ENCODE measurements at places on chromosomes 1 and 21.
A peak's percentile ranks its signal among the peaks of the same experiment; 100 is the strongest.

DNA sequence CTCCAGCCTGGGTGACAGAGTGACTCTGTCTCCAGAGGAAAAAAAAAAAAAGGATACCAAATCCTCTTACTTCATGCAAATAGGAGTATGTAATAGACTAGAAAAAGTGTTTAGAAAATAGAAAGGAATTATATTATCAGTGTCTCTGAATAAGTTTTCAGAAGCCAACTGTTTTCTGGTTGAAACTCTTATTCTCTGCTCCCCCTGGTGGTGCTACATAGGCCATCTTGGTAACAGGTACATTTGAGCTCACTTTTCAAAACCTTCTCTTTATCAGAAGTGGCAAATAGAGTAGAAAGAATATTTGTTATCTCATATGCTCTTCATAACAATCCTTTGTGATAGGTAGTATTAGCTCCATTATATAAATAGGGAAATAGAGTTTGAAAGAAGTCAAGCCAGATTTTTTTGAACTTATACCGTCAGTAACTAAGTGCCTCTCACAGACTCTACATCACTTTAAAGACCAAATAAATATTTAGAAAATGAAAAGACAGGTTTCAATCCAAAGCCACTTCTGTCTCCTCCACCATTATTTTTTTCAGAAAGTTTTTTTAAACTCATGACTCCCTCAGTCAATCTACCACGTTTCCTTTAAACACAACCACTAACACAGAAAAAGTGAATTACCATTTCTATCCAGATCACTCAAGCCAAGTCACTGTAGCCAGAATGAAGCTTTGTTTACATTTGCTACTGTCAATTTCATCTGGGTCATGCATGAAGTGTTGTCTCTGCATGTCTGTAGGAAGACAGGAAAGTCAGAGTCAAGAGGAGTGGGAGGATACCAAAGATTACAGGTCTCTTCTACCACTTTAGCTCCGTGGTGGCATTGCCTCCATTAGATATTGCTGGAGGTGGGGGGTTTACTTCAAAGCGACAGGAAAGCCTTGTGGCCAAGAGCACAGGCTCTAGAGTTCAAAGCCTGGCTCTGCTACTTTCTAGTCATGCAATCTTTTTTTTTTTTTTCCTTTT, 45.6 kb downstream of the IL23R start:
- DNase-seq = no peak

DNA sequence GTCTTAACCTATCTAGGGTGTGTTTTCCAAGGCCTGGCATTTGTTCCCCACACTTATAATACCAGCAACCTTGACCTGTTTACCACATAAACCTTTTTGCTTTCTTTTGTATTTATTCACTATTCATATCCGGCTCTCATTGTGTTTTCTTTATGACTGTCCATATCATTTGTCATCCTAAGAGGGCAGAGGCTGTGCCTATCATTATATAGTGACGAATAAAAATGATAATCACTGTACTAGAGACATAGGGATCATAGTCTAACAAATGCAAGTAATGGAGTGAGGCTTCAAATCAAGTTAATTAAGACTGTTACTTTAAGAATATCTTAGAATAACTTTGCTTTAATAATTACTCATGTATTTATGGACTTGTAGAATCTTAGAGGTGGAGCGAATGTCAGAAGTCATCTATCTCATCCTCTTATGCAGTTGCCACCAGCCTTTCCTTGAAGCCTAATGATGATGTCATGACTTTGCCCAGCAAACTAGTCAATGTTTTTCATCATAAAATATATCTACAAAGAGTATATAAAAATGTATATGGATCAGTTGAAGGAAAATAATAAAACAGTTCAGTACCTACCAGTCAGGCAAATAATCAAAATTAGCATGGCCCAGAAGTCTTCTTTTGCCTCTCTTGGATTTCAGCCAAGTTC, 4.7 kb upstream of the ETV3 start:
- no peak for DNase-seq

DNA sequence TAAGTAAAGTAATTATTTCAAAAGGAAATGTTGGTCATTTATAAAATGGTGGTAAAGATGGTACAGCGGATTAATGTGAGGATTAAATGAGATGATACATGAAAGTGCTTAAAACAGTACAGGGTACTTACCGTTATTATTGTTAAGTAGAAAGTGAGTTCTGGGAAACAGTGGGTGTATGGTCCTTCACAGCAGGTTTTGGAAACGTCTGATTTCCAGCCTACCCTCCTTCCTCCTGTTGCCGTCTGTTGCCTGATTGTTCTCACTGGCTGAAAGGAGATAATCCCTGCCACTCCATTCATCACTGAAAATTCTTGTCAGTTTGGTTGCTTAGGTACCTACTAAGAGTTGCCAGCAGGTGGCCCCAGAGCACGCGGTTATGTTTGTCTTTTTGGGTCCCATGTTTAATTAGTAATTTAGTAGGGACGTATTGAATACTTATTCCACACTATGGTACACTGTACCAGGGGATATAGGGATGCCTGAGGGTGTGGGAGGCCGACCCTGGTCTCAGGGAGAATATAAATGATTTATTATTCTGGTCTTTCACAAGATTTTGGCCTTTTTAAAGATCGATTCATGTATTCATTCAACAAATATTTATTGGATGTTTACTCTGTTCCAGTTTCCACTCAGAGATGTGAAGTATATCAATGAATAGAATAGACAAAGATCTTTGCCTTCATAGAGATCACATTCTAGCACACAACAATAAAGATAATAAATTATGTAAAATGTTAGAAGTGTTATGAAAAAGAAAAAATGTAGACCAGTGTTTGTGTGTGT, 30.8 kb upstream of the RPTN start:
- peak; percentile 76 for DNase-seq

- DNase-seq = peak; percentile 75
Measured at GRCh38 chr1:30929135-30929889, 20.8 kb upstream of the SDC3 start.

DNA sequence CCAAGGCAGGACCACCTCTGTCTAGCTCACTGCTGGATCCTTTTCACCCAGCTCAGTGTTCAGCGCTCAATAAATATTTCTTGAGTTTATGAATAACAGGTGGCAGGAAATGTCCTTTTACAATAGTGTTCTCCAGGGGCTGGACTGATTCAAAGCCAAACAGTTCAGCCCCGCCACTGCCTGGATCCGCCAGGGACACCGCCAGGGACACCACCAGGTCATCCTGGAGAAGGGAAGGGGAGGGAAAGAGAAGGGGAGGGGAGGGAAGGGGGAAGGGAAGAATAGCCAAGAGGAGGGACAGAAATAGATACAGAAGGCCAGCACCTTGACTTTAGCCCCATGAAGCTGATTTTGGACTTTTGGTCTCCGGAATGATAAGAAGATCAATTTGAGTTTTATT, 255.6 kb downstream of the GRIK3 start:
- no peak for DNase-seq

- DNase-seq = no peak
Measured at GRCh38 chr1:218851586-218851985, 322.1 kb upstream of the LYPLAL1 start.

GRCh38 chr1:232810856-232811255, 5.6 kb downstream of the MAP10 start:
- no peak for DNase-seq

DNA sequence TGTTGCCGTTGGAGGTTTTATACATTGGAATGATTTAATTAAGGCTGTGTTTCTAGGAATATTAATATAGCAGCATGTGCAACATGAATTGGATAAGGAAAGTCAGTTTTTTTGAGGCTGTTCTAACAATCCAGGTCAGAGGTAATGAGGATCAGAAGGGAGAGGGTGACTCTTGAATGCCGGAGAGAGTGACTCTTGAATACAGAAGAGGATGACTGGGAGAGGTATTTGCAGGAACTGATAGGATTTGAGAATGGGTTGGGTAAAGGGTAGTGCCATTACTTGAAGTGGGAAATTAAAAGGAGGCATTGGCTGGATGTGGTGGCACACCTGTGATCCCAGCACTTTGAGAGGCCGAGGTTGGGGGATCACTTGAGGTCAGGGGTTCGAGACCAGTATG, 55.6 kb upstream of the MACF1 start:
- no peak for DNase-seq

GRCh38 chr1:216387782-216388181, 35.5 kb downstream of the USH2A start:
- DNase-seq = no peak

DNA sequence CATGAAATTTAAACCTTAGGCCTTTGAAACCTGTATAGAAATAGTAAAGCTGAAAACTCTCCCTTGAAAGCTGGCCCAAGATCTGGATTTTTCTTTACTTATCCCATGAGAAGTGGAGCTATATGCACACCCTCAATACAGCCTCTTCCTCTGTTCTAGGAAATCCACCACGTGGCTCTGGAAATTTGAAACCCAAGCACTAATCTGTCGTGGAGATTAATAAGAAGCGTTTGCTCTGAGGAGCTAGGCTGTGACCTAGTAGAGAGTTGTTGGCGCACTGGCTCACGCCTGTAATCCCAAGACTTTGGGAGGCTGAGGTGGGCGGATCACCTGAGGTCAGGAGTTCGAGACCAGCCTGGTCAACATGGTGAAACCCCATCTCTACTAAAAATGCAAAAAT, 291.3 kb upstream of the PLXNA2 start:
- DNase-seq = no peak

GRCh38 chr1:24929398-24930259, 447 bp downstream of the RUNX3 start:
- peak; percentile 77 for DNase-seq

GRCh38 chr1:3907031-3907534, 7.0 kb upstream of the C1orf174 start:
- DNase-seq = no peak

GRCh38 chr1:205306929-205307566, 14.5 kb downstream of the NUAK2 start:
- DNase-seq = no peak

DNA sequence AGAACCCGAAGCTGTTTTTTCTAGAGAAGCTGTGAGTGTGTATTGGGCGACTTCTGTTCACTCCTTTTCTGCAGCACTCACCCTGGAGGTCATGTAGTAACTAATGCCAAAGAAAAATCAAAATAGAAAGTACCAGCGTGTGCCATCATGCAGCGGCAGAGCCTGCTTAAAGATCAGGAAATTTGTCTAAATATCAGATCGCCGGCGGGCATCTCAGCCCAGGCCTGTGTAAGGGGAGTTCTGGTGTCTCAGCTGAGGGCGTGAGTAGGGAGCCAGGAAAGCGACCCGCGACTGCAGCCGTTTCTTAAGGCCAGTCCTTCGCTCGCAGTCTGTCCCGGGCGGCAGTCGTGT, 768 bp downstream of the EDARADD start:
- no peak for DNase-seq

DNA sequence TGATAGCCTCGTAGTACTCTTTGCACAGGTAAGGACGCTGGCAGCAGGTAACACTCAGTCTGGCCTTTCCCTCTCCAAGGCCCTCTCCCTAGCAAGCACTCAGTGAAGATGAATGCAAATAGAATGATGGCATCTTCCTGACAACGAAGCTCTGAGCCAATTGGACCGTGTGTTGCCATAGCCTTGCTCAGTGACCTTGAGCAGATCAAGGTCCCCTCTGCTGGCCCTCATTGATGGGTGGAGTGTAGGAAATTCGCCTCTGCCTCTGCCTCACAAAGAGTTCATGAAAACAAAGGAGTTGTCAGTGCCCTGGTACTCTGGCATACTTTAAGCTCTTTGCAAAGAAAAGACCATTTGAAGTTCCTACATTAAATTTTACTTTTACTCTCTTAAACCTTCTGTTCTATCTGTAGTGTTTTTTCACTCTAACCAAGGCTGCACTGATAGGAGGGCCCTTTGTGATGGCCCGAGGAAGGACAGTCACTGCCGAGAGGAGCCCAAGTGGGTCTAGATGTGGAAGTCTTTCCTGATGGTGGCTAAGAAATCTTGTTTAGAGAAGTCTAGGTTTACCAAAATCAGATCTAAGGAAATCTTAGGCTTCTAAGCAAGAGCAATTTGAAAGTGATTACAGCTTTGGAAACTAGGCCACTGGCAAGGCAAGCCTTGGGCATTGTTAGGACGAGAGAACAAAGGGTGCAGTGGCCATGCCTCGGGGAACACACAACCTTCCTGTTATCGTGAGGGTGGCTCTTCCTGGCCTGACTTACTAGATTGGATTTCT, 38.2 kb downstream of the SMYD2 start:
- DNase-seq = no peak

DNA sequence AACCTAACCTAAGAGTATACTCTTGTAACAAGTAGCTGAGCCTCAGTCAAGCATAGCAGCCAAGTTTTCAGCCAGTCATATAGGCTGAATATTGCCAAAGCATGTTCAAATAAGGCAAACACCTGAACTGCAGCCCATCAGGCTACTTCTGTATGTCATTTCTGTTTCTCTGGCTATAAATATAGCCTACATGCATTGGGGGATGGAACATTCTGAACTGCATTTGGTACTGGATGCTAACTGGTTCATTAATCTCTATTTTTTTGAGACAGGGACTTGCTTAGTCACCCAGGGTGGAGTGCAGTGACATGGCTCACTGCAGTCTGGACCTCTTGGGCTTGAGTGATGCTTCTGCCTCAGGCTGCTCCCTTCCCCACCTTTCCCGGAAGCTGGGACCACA, 37.3 kb downstream of the MAST2 start:
- no peak for DNase-seq

DNA sequence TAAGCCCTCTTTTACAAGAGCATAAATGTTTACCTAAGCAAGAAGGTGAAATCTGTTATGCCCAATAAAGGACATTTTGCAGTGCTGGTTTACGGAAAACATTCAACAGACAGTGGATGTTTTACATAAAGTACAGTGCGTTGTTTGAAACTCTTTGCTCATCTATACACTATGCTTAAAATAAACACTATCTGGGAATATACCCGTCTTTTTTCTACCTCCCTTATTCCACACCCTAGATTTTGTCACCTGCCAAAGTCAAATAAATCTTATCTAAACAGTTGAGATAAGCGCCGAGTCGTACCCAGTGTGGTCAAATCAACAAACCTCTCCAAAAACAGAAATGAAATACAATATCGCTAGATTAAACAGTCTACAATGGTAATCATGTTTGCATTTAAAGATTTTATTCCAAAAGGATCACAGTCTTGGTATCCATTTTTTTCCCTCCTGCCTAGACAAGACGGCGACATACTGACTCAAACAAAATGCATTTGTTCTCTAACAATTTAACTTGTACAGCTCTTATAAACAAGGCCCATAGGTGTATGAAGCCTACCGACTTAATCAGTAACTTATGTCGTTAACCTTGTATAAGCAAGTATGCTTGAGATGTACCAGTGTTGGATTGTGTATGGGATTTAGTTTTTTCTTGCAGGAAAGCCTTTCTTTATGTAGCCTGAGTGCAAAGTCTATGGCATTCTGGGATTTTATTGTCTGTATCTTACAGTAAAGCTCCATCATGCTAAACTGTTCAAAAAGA, 189.1 kb downstream of the FMN2 start:
- no peak for DNase-seq

DNA sequence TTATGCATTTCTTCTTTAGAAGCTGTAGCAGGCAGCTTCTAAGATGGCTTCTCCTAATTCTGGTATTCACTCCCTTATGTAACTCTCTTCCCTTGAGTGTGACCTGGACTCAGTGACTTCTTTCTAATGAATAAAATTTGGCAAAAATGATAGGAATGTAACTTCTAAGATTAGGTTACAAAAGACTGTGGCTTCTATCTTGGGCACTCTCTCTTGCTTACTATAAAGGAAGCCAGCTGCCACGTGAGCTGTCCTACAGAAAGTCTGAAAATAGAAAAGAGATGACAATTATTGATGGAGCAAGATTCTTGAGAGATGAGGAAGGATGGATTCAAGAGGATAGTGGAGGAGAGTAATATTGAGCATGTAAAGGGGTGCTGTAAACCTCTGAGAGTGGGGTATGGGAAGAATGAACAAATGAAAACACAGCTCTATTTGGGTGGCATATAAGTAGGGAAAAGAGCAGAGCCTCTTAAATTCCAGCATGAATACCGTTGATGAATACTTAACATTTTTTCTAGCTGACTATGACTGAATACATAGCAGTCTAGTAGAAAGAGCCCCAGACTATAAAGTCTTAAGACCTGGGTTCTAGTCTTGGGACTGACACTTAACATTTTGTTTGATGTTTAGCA, 5.5 kb downstream of the TSEN15 start:
- no peak for DNase-seq
